Activated gamma-delta T cell treated with anti-CD3 and anti-CD28 coated beads, Interleukin-2, amount 50 U/mL, for 16 hours (primary cell): ENCODE measurements at places on chromosomes 2 and 18.

DNA sequence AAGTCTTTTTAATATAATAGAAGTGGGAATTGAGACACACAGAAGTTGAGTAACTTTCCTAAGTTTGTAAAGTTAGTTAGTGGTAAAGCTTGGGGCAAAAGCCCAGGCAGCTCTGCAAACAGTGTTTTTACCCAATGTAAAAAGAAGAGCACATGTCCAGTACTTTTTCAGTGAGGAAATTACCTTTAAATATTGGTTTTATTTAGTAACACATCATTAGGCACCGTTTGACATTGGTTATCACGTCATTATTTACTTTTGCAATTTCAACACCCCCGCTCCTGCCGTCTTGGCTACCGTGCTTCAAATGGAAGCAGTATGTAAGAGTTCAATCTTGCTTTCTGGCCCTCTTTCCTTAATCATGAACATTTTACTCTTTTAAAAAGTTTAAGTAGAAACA is 807.9 kb downstream of the EPHA4 start:
- no peak for DNase-seq

GRCh38 chr2:221961561-221961960 is 337.2 kb downstream of the PAX3 start:
- DNase-seq, result no peak

DNA sequence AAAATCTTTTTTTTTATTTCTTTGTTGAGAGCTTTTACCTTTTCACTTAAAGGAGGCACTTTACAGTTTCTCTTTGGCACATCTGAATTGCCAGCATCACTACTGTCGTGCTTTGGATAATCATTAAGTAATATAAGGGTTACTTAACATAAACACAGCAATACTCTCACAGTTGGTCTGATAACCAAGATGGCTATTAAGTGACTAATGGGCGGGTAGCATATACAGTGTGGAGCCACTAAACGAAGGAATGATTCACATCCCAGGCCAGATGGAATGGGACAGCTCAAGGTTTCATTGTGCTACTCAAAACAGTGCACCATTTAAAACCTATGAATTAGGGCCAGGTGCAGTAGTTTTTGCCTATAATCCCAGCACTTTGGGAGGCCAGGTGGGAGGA is 28.1 kb downstream of the USP37 start:
- no peak for DNase-seq

DNA sequence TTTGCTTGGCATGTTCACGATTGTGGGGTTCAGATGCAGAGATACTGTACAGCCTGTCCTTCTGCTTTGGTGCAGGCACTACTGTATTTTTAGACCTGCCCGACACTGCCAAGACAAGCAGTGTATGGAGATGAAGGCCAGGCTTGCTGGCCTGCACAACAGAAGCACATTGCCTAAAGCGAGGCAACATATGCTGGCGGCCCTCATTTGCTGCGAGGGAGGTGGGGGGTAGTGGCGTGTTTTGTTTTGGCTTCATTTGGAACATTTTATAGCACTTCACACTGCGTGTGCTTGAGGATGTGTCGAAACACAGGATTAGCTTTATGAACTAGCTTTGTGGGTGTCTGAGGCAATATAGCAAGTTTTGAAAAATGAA is 27.0 kb downstream of the TMEM182 start:
- no peak for DNase-seq

GRCh38 chr2:55719852-55720251 is 26.2 kb upstream of the PNPT1 start:
- DNase-seq, result no peak

GRCh38 chr18:48033790-48034650 is 103.6 kb upstream of the SMAD2 start:
- DNase-seq, result no peak

DNA sequence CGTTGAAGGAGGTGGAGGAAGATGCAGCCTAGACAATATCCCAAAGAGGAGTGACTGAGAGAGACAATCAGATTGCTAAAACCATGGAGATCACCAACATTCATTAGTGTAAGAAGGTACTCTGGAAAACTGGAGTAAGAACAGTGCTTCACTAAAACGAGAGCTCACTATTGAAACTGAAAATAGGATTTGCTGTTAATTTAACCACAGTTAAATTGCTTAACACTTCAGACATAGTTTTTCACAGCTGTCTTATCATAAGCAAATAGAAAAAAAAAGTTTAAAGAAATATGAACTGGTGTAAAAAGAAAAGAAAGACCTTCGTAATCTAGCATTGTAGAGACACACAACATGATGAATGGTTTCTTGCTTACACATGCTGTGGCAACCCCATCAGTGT is 1049.8 kb upstream of the CHAC2 start:
- DNase-seq, result no peak

DNA sequence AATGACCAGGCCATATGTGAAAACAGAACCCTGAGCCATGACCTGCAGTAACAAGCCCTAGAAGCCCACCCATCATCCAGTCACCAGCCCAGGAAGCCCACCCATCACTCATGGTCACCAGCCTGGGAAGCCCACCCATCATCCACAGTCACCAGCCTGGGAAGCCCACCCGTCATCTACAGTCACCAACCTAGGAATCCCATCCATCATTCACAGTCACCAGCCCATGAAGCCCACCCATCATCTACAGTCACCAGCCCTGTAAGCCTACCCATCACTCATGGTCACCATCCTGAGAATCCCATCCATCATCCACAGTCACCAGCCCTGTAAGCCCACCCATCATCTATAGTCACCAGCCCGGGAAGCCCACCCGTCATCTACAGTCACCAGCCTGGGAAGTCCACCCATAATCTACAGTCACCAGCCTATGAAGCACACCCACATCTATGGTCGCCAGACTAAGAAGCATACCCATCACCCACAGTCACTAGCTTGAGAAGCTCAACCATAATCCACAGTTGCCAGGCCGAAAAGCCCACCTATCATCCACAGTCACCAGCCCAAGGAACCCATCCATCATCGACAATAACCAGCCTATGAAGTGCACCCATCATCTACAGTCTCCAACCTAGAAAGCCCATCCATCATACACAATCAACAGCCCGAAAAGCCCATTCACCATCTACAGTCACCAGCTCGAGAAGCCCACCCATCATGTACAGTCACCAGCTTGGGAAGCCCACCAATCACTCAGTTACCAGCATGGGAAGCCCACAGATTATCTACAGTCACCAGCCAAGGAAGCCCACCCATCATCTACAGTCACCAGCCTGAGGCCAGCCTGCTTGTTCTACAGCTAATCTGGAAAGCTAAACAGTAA is 91.9 kb downstream of the TWIST2 start:
- DNase-seq, result no peak

DNA sequence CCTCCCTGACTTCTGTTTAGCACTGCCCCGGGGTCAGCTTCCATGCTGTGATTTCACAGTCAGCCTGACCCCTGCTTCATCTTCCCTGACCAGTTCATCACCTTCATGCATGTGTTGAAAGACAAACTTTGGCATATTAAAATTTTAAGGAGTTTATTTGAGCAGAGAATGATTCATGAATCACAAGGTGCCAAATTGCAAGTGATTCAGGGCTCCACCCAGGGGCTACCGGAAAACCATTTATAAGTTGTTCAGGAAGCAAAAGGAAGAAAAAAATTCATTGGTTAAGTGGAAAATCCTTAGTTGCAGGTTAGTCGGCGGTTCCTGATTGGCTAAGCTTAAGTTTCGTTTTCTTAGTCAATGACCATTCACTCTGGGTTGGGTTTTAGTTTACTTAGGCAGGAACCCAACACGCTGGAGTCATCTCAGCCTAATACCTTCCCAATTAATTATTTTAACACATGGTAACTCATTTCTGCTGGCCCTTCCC is 10.6 kb downstream of the IL1F10 start:
- DNase-seq, result no peak

GRCh38 chr2:18132697-18133096 is 254.2 kb downstream of the KCNS3 start:
- DNase-seq, result no peak

DNA sequence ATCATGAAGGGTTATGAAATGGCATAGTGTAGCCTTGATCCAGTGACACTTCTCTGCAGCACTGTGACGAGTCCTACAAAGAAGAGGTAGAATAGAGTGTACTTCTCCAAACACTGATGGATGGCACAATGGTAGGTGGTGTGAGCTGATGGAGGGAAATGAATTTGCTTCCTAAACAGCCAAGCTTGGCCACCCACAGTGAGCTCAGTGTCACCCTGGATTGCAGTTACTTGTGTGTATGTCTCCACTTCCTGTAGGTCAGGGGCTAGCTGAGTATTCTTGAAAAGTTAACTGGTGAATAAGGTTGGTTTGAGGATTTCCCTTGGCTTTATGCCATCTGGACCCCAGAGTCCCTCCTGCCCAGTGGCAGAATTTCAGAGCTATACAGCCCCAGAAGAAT is 75.9 kb downstream of the VSNL1 start:
- no peak for DNase-seq

DNA sequence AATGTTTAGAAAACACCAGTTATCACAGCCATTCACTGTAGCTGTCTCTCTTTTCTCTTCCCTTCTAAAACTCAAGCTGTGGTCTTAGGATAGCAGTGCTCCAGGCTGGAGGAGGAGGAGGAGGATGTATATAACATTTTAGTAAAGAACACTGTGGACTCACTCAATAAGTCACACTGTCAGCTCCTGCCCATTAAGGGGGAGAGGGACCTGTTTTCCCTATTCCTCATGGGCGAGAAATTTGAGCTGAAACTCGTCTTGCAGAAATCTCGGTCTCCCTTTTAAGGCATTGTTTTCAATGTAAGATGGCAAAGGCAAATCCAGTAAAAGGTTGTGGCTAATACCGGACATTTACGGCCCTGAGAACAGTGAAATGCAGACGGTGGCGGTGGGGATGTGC is 114.8 kb upstream of the ZNF236 start:
- no peak for DNase-seq

DNA sequence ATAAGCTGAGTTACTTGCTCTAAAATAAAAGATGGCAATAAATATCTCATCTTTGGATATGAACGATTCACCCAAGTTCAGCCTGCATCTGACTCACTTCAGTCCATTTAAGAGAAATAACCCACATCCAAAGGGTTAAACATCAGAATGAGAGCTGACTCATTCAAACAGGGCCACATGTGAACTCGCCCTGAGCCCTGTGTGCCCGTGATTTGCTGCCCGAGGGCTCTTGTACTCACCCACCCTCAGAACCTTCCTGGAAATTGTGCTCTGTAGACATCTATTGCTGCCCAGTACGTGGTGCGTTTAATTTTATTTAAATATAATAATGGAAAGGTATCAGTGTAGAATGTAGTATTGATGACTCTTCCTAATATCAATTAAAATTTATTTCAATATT is 66.9 kb upstream of the RBM44 start:
- no peak for DNase-seq

DNA sequence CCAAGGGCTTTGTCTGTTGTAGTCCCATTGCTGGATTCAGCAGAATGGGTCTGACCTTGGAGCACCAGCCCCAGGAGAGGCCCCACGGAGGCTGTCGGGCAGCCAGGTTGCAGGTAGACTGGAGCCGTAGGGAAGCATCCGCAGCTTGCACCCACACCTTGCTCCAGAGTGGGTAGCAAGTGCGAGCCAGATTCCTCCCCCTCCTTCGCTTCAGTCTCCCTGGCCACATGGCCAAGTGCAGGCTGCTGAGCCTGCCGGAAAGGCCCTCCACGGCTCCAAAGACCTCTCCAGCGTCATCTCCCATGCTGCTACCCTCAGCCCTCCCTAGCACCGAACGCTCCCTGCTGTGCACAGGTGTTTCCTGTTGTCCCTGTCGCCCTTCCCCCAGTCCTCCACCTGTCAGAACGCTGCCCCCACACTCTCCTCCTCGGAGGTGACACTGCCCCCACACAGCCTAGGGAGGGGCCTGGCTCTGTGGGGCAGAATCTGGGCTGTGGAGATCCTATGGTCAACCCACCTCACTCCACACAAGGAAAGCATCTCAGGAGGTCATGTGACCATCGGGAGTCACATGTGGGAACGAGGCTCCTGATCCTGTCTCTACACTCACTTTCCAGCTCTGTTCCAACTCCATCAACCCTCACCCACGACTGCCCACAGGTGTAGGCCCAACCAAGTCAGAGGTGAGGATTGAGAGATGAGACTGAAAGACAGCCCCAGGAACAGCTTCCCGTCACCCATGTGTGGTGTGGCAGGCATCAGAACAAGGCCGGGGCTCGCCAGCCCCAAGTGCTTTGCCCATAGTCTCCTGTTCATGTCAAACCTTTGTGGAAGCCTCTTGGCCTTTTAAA is 8.3 kb downstream of the KCNF1 start:
- no peak for DNase-seq
